ENCODE measurements at places on chromosomes 1 and 21.

DNA sequence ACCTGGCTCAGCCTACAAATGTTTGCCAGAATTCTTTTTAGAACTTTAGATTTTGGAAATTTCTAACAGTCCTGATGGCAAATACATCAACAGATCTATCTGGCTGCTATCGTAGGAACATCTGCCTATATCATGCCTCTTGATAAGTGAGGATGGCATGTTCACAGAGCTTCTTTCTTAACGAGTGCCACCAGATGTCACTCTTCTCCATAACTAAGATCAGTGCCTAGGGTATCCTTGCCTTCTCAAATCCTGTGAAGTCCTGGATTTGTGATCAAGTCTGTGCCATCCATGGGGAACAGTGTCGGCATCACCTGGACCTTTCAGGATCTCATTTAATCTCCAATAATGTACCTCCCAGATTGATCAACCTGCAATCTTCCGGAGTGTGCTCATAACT lies 36.5 kb upstream of the CD5L start:
- peak; percentile 8 for DNase-seq

DNA sequence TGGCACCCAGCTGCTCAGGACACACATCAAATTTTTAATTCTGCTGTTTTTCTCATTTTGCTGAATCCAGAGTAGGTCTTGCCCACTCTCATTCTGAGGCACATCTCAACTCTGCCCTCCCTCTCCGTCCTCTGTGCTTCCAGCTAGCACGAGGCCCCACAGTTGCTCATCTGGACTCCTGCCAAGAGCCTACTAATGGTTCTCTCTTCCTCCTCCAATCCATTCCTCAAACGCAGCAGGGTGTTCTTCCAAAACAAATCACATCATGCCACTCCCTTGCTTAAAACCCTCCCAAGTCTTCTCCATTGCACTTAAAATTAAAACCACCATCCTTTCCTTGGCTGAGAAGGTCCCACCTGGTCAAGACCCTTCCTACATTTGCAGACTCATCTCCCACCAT lies 49.8 kb upstream of the SCAF4 start:
- DNase-seq: no peak

DNA sequence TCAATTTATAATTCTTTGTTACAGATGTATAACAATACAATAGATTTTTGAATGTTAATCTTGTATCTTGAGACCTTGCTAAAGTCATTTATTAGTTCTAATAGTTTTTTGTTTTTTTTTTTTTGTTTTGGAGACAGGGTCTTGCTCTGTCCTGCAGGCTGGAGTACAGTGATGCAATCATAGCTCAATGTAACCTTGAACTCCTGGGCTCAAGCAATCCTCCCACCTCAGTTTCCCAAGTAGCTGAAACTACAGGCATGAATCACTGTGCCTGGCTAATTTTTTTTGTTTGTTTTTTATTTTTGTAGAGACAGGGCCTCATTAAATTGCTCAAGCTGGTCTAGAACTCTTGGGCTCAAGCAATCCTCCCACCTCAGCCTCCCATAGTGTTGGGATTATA lies 26.2 kb upstream of the DIPK1A start:
- DNase-seq: no peak

GRCh38 chr1:33494929-33495328 lies 22.5 kb downstream of the ZSCAN20 start:
- no peak for DNase-seq

DNA sequence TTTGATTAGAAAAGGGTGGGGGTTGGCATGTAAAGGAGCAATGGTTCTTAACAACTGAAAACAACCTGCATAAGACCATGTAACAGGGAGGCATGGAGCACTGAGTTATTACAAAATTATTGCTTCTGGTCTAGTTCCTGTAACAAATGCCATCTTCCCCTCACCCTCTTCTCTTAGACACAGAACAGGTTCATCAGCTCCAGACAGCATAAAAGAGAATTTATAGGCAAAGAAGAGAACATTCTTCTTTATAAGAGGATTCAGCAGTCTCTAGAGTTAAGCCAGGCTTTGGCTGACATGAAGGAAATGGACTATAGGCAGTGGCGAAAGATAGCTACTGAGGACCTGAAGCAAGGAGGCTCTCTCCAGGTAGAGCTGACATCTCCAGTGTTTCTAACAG lies 38.9 kb downstream of the RGSL1 start:
- no peak for DNase-seq

GRCh38 chr1:41175546-41175945 lies 66.6 kb downstream of the SCMH1 start:
- DNase-seq: no peak

- DNase-seq: no peak
These were observed 120.8 kb upstream of the BMP8A start for GRCh38 chr1:39370602-39371001.

- DNase-seq: no peak
These were observed 2.5 kb downstream of the AGO4 start for GRCh38 chr1:35810096-35810881.

- no peak for DNase-seq
These were observed 75.7 kb downstream of the AXDND1 start for GRCh38 chr1:179441501-179441900.
